ENCODE measurements at places on chromosomes 1 and 21.

DNA sequence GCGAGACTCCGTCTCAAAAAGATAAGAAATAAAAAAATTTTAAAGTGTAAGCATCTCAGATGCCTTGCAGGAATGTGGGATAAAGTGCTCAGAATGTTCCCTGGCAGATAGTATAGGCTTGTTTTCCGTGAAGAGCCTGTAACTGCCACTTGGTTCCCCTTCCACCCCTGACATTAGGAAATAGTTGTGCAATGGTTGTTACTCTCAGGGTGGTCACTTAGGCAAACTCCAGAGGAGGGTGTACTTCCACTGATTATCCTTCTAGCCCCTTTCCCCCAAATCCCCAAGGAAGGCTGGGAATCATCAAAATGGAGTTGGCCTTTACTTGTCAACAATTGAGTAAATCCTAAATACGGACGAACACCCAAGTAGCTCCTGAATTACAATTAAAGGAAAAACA, 10.4 kb downstream of the RPL11 start:
- no peak for DNase-seq

DNA sequence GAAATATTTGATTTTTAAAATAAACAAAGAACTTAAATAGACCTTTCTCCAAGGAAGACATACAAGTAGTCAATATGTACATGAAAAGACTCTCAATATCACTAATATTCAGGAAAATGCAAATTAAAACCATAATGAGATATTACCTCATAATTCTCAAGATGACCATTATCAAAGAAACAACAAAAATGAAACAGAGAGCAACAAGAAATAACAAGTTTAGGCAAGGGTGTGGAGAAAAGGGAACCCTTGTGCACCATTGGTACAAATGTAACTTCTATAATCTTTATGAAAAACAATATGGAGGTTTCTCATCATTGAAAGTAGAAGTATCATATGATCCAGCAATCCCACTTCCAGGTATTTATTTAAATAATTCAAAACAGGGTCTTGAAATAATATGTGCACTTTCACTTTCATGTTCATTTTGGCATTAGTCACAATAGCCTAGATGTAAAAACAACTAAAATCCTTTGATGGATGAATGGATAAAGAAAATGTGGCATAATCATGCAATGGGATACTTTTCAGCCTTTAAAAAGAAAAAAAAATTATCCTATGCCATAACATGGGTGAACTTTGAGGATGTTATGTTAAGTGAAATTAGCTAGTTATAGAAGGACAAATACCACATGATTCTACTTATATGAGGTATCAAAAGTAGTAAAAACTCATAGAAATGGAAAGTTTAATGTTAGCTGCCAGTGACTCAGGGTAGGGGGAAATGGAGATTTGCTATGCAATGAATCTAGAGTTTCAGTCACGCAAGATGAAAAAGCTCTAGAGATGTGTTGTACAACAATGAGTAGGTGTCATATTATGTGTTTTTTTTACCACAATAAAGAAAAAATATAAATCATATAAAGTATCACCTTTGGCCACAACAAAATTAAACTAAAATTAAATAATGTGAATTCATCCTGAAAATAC, 114.5 kb upstream of the LYPLAL1 start:
- no peak for DNase-seq

DNA sequence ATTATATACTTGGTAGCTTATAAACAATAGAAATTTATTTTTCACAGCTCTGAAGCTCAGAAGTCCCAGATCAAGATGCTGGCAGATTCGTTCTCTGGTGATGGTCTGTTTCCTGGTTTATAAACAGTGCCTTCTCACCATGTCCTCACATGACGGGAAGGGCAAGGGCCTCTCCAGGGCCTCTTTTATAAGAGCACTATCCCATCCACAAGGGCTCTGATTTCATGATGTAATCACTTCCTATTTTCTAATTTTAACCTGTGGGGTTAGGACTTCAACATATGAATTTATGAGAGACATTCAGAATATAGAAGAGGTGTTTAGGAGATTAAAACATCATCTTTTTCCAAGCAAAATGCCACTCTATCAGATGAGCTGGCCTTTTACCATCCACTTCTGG, 32.1 kb upstream of the PLPPR4 start:
- no peak for DNase-seq

DNA sequence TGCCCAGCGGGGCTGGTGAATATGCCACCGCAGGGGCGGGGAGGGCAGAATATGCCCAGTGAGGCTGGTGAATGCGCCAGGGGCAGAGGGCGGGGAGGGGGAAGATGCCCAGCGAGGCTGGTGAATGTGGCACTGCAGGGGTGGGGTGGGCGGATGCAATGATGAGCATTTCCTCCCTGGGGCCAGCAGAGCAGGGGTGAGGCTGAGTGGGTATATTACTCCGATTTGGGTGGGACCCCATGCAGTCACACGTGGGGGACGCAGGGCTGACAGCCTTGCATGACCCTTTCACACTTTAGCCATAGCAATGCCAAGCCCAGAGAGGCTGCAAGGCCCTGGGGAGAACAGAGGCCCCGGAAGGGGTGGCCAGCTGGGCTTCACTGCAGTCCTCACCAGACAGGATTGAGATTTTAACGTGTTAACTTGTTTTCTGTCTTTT, 9.3 kb upstream of the SLX9 start:
- no peak for DNase-seq

DNA sequence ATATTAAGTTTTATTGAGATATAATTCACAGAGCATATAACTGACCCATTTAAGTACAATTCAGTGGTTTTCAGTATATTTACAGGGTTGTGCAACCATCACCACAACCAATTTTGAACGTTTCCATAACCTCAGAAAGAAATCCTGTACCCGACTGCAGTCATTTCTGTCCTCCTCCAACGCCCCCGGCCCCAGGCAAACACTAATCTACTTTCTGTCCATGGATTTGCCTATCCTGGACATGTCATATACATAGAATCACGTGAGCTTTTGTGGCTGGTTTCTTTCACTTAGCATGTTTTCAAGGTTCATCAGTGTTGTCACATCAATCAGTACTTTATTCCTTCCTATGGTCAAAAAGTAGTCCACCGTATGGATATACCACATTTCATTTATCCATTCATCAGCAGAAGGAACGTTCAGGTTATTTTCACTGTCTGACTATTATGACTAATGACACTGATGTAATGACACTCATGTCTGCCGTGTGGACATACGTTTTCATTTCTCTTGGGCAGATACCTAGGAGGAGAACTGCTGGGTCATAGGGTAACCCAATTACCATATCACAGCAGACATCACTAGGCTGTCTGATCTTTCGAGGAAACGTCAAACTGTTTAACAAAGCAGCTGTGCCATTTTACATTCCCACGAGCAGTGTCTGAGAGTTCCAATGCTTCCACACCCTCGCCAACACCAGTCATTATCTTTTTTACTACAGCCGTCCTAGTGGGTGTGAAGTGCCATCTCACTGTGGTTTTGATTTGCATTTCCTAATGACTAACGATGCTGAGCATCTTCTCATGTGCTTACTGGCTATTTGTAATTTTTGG, 30.8 kb downstream of the MRPL37 start:
- no peak for DNase-seq

DNA sequence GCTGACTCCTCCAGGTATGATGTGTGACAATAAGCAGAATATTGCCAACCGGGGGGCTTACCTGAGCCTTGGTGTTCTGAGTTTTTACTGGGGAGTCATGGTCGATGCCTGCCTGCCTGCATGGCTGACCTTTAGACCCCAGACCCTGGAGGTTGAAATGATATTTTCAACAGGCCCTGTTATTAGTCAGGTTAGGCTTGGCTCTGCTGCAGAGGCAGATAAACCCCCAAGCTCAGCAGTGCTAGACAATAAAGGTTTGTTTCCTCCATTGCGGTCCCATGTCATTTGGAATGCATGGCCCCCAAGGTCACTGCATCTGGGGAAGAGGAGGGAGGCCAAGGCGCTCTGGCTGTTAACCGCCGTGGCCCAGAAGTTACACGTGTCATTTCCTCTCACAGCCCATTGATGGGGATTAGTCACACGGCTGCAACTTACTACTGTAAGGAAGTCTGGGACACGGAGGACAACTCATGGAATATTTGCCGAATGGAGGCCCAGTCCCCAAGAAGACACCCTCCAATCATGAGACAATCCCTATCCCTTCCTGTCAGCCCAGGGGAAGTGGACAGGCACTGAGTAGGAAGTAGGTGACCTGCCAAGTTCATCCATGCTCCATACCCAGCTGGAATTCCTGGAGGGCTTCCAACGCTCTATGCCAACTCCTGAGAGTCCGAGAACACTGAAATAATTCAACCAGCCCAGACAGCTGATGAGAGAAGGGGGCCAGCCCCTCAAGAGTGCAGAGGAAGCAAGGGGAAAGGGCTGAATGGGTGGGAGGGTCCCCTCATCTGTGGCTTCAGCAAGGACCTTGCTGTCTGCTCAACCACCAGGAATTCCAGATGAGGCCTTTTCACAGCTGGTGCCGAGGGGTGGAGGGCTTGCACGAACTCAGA, 97.3 kb downstream of the TAS1R2 start:
- no peak for DNase-seq

- no peak for DNase-seq
Observed at GRCh38 chr1:98482611-98483010, 178.9 kb upstream of the SNX7 start.

- DNase-seq, result no peak
Observed at GRCh38 chr1:101313356-101313755, 76.5 kb downstream of the S1PR1 start.

DNA sequence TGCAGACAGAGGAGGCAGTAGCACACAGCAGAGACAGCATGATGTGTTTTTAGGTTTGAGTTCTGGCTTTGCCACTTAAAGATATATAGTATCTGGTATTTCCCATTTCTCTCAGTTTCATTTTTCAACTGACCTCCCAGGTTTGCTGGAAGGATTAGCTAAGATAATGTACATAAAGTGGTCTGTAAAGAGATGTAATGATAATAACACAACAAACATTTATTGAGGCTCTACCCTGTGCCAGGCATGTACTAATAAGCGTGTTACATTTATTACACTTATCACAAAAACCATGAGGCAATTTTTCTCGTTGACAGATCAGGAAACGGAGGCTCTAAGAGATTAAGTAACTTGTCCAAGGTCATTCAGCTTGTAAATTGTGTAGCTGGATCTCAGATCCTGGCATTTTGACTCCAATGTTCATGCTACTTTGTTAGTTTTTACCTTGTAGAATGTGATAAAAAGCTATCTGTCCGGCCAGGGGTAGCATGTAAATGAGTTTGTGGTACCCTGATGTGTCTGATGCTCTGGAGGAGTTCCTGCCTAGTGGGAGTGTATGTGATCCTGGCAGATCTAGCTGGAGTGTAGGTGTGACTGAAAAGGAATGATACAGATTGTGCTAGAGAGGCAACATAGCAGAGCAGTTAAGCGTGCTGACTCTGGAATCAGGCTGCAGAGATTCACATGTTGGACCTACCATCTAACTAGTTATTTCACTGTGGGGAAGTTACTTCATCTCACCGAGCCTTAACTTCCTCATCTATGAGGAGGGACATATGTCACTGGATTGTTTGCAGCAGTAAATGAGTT, 146.6 kb downstream of the VPS13D start:
- DNase-seq, result no peak

DNA sequence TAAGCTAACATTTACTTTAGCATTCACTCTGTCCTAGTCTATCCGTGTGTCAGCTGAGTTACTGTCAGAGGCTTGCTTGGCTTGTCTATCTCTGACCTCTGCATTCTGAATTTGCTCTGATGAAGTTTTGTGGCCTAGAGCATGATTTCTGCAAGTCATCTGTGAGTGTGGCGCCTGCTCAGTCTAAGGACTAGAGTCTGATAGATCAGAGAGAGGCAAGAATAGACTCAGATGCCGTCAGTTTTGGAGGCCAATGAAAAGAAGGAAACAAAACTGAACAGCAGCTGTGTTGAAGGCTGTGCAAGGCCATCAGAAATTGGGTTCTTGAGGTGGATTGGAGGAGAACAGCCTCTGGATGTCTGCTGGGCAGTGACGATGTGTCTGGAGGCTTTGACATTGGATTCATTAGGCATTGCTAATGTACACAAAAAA, 573.1 kb downstream of the USP25 start:
- no peak for DNase-seq

- no peak for DNase-seq
Observed at GRCh38 chr1:240802271-240802670, 190.3 kb upstream of the GREM2 start.

DNA sequence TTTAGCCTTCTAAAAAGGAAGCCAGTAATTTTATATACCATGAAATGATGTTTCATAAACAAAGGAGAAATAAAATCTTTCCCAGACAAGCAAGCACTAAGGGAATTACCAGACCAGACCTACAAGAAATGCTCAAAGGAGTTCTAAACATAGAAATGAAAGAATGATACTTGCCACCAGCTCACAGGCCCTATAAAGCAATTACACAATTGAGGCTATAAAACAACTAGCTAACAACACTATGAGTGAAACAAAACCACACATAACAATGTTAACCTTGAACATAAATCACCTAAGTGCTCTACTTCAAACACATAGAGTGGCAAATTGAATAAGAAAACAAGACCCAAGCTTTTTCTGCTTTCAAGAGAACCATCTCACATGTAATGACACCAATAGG, 123.8 kb downstream of the BARHL2 start:
- DNase-seq, result no peak
